ENCODE measurements at places on chromosomes 13 and 19.

DNA sequence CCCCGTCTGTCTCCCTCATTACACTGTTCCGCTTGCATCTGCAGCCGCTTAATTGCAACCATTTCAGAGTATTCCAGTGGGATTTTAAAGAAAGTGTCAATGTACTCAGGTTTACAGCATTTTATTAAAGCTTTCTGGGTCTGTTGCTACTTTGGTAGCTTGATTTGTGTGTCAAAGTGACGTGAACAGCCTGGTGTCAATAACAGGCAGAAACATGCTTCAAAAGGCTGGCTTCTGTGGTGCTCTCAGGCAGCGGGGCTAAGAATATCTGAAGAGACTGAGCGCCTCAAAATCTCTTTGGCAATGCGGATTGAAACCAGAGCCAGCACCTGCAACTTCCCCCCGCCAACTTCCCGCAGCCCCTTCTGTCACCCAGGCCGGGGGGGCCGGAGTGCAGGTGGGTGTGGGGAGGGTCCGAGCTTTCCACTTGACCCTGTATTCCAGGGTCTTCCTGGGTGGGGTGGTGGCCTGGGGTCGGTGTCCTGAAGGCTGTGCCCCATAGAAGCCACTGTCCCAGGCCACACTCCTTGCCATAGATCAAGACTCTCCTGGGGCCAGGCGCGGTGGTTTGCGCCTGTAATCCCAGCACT lies 81.2 kb downstream of the KDM4B start:
- DNase-seq = no peak

DNA sequence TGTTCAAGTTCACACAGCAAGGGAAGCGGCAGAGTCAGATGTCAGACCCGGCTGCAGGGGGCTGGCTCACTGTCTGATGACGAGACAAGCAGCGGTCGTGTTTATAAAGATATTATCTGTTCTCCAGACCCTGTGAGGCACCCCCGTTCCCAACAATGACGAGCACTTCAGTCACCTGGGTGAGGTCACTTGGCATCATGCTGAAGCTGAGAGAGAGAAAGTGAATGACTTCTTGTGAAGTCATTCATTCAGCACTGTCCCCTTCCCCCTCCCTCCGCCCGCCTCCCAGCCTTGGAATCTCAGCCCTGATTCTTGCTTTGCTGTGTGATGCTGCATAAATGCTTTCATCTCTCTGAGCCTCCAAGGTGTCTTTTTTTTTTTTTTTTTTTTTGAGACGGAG lies 4.9 kb upstream of the LYPD3 start:
- DNase-seq = peak; percentile 73

GRCh38 chr19:15282311-15282705 lies 50.0 kb downstream of the BRD4 start:
- no peak for DNase-seq

GRCh38 chr13:41312176-41312500 lies 1.1 kb downstream of the NAA16 start:
- peak; percentile 19 for DNase-seq

- no peak for DNase-seq
Measured at GRCh38 chr13:97986835-97987234, 33.4 kb downstream of the IPO5 start.

DNA sequence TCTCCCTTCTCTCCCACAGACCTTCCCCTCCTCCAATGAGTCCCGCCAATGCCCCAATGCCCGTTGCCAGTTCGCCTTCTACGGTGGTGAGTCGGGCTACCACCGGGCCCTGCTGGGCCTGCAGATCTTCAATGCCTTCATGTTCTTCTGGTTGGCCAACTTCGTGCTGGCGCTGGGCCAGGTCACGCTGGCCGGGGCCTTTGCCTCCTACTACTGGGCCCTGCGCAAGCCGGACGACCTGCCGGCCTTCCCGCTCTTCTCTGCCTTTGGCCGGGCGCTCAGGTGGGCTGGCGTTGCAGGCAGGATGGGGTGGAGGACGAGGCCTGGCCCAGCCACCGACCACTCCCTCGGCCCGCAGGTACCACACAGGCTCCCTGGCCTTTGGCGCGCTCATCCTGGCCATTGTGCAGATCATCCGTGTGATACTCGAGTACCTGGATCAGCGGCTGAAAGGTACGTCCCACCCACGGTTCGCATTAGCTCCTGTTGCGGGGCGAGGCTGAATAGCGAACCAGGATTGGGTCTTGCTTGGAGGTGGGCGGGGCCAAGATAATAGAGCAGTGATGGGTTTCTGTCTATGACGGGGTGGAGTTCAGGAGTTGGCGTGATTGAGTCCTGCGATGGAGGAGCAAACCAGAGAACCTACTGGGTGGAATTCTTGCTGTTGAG lies 11.1 kb downstream of the SLC44A2 start:
- no peak for DNase-seq

- no peak for DNase-seq
Measured at GRCh38 chr19:16446108-16446723, 25.6 kb downstream of the EPS15L1 start.

- no peak for DNase-seq
Measured at GRCh38 chr13:85503797-85504196, 295.4 kb downstream of the SLITRK6 start.

GRCh38 chr13:19185865-19186645 lies 4.4 kb upstream of the TUBA3C start:
- no peak for DNase-seq

DNA sequence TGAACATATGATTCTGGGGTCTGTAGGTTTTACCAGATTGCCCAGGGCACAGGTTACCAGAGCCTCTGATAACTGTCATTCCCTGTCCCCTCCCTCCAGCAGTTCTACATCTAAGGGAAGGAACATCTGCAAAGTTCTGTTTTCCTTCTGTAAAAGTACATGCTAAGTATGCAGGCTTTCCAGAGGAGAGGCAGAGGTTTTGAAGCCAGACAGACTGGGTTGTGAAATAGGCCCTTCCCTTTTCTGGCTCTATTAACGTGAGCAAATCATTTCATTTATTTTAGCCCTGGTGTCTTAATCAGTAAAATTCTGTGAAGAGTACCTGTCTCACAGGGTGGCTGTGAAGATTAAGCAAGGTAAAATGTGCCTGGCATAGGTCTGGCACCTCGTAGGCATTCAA lies 66.1 kb upstream of the C1QTNF9 start:
- DNase-seq = no peak

DNA sequence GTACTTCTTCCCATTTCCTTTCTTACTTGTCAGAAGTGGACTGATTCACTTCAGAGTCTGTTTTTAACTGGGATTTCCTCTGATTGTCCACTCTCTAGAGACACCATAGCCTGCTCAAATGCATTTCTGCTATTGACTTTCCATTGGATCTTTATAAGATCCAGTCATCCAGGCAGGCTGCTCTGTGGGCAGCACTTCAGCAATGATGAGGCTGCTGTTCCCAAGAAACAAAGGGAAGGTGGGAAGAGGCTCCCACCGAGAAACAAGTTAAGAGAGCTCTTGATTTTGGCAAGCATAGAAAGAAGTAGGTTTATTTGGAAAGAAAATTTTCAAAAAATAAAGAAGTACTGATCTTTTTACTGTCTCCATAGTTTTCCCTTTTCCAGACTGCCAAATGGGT lies 125.8 kb upstream of the STARD13 start:
- no peak for DNase-seq

DNA sequence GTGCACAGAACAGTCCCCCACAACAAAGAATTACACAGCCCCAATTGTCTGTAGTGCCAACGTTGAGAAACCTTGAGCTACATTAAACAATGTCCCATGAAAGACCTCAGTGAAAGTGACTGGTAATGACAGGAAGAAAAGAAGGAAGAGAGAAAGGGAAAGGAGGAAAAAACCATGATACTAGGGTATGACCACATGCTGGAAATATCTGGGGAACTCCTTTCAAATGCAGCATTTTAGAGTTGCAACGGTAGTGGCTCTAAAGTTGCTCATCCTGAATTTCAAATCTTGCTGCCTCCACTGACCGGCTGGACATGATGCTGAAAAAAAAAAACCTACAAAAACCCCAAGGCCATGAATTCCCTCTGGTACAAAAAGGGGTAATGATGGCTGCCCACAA lies 26.5 kb downstream of the FPR3 start:
- DNase-seq = no peak

DNA sequence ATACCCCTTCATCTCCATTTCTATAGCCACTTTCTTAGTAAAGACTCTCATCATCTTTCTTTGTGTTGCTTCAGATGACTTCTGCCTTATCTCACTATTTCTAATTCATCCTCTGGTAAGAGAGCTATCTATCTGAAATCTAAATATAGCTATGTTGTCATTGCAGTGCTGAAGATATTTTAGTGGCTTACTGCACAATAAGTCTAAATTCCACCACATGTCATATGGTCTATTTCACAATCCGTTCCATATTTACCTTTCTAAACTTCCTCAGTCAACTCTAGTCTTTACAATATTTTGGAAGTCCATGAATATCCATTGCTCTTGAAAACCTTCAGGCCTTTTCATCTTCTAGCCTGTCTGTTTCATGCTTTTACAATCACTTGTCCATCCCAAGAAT lies 465.1 kb upstream of the SLC10A2 start:
- no peak for DNase-seq

DNA sequence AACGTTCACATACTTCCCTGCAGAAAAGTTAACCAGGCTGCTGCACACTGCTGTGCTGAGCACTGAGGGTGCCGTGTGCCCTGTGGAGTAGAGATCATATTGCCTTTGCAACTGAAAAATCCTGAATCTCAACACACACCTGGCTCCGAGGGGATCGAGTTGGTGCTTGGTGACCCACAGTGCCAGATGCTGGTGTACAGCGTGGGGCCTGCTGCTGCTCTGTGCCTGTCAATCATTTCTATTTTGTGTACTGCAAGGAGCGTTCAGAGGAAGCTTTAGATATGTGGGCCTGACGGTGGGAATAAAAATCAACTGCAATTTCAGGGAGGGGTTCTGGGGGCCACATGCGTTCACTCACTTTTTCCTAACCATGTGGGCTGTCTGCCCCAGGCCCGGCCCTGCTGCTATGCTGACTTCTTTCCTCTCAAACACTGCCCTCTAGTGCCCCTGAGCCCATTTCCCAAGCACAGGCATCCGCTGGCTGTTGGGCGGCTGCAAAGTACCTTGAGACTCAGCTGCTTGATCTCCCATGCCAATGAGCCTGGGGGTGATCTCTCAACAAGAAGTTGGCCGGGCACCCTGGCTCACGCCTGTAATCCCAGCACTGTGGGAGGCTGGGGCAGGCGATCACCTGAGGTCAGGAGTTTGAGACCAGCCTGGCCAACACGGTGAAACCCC lies 9.7 kb upstream of the LENG8 start:
- DNase-seq = peak; percentile 53

GRCh38 chr13:94061301-94061700 lies 418.2 kb downstream of the DCT start:
- no peak for DNase-seq

- DNase-seq = no peak
Measured at GRCh38 chr13:32883474-32883873, 132.7 kb upstream of the KL start.

Measured in activated CD4-positive, alpha-beta T cell treated with anti-CD3 and anti-CD28 coated beads for 48 hours (primary cell).